ENCODE measurements at places on chromosomes 2 and 18.

- DNase-seq, result no peak
Measured at GRCh38 chr2:123916531-123916930, 108.6 kb upstream of the CNTNAP5 start.

DNA sequence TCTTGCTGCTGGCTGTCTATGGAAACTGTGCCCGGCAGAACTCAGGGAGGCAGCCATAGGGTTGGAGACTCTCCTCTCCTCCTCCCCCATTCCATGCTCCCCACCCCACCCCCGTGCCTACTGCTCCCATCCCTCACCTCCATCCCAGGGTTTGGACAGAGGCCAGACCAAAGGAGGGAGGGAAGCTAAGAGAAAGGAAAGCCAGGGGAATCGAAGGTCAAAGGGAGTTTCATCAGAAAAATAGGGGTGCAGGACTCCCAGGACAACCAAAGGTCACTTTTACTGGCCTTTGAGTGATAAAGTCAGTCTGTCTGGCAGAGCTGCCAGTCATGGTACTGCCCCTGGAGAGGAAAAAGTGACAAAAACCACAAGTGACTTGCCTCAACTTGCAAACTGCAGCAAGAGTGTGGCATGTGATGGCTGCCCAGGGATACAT is 187.3 kb upstream of the CTAGE1 start:
- DNase-seq, result no peak

DNA sequence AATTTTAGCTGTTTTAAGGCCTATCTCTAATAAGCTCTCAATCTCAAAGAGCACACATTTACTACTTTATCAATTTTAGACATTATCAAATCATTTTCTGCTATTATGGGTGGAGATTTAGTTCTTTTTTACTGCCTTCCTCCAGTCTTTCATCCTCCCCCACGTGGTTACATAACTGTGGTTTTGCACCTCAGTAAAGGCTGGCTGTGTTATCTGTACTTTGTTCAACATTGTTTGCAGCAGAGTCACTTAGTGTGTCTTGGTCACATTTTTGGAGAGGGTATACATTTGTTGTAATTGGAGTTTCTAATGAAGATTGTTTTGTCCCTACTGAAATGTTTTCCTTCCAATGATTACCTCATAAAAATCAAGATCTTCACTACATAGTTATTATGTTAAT is 549.6 kb upstream of the CELF4 start:
- DNase-seq, result no peak

GRCh38 chr2:120541553-120541932 is 194.1 kb upstream of the GLI2 start:
- no peak for DNase-seq

GRCh38 chr2:194491409-194492115 is 1165.5 kb upstream of the SLC39A10 start:
- no peak for DNase-seq

DNA sequence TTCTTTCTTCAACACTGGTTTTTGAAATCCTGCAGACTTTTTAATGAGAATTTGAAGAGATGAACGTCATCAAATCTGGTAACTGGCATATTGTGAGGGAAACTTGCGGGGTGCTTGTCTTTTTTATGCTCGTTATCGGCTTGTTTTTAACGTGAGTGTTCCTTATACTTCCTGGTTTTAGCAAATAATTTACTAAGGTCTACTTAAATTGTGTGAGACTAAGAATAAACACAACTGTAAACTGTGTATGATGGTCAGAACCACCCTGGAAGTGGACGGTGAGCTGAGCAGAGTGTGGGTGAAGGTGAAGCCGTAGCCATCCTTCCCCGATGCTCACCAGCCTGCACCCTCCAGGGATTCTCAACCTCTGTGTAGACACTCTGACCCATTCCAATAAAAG is 82.3 kb upstream of the CDC42EP3 start:
- no peak for DNase-seq

- DNase-seq, result no peak
Measured at GRCh38 chr2:113219092-113219441, 45.3 kb downstream of the PSD4 start.

- DNase-seq, result no peak
Measured at GRCh38 chr2:159149747-159150146, 136.8 kb downstream of the WDSUB1 start.
